Activated naive CD4-positive, alpha-beta T cell treated with anti-CD3 and anti-CD28 coated beads for 36 hours (primary cell): ENCODE measurements at places on chromosomes 6 and 20. TPM values are rescaled to one million over a fixed set of nuclear protein-coding genes. Genes with fewer than 3 reads are reported as not detected.

DEFB132 gene
- total RNA-seq = not detected

ZC3H12D gene
- 75.8 TPM for total RNA-seq

CST5 gene
- not detected for total RNA-seq

SH3BGRL2 gene
- total RNA-seq = 0.62 TPM

ATP9A gene
- 0.17 TPM for total RNA-seq

SYCP2 gene
- total RNA-seq = 1.2 TPM

TINAG gene
- total RNA-seq = not detected

SLC22A2 gene
- total RNA-seq = not detected
